MG63 (cell line): ENCODE measurements at places on chromosomes 12 and 14. TPM values are rescaled to one million over a fixed set of nuclear protein-coding genes. Genes with fewer than 3 reads are reported as not detected.

DNA sequence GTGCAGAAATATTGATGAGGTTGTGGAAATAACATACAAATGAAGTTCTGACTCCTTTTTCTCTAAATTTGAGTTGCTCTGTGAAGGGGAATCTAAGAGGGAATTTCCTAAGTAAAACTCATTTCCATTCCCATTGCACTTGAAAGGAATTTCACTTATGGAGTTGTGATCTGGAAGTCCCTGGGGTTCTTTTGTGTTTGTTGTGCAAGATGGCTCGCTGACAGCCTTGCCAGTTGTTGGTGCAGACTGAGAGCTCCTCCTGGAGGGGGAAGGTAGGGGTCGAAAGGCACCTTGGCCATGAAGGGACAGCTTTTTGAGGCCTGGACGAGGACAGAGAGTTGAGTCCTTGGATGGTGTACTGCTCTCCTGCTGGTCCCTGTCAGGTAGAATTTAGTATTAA, 72.0 kb downstream of the C12orf56 start:
- DNase-seq, result no peak

DNA sequence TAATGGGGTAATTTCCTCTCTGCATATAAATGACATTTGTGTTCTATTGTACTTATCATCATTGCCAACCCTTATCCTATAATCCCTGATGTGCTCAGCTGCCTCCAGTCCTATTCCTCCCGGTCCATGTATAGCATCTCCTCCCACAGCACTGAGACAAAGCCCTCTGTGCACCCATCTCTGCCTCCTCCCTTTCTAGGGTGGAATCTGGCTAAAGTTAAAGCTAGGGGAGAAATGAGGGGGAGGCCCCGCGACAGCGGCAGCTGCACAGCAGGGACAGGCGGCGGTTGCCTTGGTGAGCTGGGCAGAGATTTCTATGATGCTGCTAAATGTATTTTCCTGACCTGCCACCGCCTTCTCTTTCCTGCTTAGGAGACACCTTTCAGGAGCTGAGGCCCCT, 12.8 kb upstream of the ZDHHC22 start:
- DNase-seq, result no peak

GRCh38 chr14:24535737-24536136, 27.7 kb upstream of the CMA1 start:
- DNase-seq, result no peak

GRCh38 chr14:102392506-102392905, 29.8 kb downstream of the TECPR2 start:
- DNase-seq, result peak; percentile 2

DNA sequence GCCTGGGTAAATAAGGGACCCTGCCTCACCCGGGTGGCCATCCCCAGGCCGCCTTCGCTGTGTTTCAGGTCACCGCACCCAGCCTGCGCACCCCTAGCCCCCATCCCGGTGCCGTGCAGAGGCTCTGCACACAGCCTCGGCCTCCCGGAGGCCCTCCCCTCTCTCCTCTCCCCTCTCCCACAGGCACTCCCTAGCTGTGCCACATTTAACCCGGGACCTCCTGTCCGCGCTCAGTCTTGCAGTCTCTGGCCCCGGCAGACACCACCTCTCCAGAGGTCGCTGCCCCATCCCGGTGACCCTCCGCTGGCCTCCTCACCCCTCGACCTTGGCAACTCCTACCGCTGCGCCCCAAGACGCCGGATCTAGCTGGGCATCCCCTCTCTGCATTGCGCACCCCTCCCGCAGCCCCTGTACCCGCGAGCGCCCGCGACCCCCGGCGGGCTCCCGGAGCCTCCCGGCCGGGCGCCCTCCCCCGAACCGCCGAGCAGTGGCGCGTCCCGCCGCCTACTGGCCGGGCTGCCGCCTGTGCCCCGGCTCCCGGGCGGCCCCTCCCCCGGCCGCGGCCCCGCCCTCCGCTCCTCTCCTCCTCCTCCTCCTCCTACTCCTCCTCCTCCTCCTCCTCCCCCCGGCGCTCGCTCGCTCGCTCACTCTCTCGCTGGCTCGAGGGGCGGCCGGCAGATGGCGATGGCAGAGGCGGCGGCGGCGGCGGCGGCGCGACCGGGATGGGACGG, 120.7 kb downstream of the AACS start:
- peak; percentile 83 for DNase-seq

DNA sequence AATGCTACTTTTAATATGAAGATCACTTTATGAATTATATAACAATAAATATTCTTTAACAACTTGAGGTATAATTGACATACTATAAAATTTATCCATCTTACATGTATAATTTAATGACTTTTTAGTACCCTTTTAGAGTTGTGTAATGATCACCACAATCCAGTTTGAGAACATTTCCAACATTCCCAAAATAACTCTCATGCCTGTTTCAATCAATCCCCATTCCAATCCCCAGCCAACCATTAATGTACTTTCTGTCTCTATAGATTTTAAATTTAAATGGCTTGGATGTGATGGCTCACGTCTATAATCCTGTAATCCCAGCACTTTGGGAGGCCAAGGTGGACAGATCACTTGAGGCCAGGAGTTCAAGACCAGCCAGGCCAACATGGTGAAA, 23.5 kb upstream of the FRMD6 start:
- no peak for DNase-seq

DNA sequence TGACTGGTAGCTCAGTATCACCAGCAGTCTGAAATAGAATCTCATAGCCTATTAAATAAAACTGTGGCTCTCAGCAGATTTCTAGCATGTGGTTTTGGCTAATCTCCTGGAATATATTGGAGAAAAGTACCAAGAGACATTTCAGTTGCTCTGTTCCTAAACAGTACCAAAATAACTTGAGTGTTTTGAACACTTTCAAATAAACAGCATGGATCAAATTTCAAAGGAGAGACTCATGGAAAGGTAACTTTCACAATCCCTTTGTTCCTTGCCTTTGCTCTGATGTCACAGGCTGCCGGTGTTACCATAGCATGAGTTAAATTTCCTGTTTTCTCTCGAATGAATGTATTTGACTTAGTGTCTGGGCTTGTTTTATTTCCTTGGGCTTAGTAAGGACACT, 3.4 kb downstream of the ARG2 start:
- DNase-seq, result no peak

DNA sequence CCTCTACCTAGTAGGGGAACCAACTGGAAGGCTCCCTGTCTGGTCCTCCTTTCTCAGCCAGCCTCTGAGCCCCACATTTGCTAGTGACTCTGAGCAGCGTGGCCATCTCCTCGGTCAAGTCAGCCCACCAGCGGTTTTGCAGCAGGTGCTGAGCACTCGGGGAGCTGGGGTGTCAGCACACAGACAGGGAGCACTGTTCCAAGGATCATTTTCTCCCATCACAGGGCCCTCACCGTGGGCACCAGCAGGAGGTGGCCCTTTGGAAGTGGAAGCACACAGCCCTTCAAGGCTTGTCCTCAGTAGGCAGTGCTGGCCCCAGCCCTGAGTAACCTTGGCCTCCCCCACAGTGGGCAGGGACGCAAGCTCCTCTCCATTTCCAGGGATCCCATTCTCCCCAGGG, 24.1 kb upstream of the EML1 start:
- DNase-seq, result no peak

DNA sequence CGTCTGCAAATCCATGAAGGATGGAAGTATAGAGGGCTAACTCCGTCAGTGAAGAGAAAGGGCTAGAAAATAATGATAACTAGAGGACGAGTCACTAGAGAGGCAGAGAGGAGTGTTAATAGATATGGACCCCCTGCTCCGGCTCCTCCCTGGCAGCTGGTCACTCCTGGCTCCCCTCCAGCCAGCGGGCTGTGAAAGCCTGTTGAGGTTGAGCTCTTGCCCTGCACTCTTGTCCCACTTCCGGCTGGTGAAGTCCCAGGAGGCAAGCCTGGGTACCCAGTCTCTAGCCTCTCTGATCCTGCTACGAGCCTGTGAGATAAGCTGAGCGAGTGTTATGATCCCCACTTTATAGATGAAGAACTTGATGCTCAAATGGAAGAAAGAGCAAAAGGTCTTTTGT, 90.3 kb downstream of the RFX4 start:
- no peak for DNase-seq

GRCh38 chr12:49885118-49885517, 18.6 kb downstream of the FAIM2 start:
- DNase-seq, result no peak

DNA sequence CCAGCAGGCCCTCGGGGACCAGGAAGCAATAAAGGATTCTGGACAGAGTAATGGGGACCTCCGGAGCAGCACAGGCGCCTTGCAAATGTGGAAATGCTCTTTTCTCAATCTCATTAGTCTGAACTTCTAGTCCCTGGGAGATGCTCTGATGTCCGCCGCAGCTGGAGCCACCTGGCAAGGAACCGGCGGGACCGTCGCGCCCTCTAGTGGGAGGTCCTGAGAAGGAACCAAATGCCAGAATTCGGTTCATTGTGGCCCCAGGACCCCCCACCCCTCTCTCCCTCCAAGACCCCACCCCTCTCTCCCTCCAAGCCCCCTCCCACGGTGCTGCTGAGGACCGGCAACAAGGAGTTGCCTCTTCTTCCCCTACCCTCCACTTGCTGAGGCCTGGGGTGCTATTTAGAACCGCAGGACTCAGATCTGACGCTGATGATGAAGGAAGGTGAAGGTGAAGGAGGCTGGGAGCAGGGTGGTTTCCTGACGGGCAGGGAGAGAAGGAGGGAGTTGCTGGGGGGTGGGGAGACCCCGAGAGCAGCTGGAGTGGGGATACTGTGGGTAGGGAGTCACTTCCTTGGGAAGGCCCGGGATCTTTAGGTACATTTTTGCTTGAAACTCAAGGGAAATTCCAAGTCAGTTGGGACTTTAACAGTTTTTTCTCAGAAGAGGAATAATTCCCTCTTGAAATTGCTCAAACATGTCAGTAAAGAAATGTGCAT, 42.5 kb downstream of the SMIM41 start:
- DNase-seq, result peak; percentile 56

The KCNC2 gene
- not detected in 2 replicates for total RNA-seq

The SDR9C7 gene
- total RNA-seq, result not detected in 2 replicates

The AREL1 gene
- 4.9 and 11.6 TPM in 2 replicates for total RNA-seq

The COQ5 gene
- 17.1 and 27.0 TPM in 2 replicates for total RNA-seq

The GPRC5A gene
- total RNA-seq, result 11.0 and 24.5 TPM in 2 replicates

The BCAT1 gene
- total RNA-seq, result 49.6 and 61.5 TPM in 2 replicates

The DHRS2 gene
- 1.6 TPM in 1 of 2 replicates, not detected in the other for total RNA-seq

The CD69 gene
- total RNA-seq, result not detected in 2 replicates
